ENCODE measurements at places on chromosomes 11 and 22.

GRCh38 chr22:26681395-26681821, 24.0 kb downstream of the MIAT start:
- no peak for DNase-seq

DNA sequence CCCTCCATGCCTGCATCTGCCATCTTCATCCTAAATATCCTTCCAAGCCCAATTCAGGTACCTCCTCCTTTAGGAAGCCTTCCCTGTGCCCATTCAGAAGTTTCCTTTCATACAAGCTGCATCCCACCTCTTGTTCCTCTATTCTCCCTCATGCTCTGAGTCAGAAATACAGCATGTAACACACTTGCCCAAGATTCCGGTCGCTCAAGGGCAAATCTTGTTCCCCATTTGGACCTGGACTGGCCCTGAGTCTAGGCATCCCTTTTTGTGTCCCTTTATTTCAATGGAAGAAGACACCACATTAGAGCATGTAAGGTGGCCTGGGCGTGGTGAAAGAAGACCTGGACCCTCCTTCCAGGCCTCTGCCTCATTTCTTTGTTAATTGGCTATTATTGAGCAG, 38.5 kb downstream of the RTL6 start:
- DNase-seq = no peak

GRCh38 chr11:27120211-27120610, 79.6 kb downstream of the BBOX1 start:
- DNase-seq = no peak

- DNase-seq = no peak
Measured at GRCh38 chr11:82529936-82530335, 203.7 kb downstream of the FAM181B start.

GRCh38 chr22:49052023-49052538, 775.6 kb downstream of the BRD1 start:
- DNase-seq = no peak

DNA sequence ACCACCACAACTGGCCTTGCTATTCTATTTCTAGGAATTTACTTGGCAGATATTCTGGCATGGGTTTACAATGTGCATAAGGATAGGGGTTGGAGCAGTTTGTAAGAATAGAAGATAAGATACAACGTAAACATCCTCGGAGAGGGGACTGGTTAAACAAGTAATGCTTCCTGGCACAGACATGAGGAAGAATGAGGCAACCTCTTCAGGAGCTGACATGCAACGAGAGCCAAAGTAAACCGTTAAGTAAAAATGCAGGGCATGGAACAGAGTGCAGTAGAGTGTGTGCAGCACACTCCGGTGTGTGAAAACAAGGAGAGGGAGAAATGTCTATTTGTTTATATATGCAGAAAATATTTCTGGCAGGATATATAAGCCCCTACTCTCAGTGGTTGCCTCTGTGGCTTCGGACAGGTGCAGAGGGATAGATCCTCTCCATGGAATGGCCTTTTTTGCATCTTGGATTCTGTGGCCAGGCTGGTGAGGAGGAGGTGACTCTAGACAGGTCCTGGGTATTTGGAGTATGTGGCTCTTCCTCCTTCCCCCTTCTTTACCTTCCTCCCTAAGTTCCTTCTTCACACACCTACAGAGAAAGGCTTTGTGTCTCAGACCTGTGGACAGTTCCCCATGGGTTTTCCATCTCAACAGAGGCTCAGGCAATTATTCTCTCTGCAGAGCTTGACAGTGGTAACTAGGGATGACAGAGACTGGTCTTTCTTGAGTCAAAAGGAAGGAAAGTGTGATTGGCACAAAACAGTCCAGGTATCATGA, 2.5 kb downstream of the RAB36 start:
- no peak for DNase-seq

- no peak for DNase-seq
Measured at GRCh38 chr11:15104166-15104565, 10.6 kb upstream of the INSC start.

DNA sequence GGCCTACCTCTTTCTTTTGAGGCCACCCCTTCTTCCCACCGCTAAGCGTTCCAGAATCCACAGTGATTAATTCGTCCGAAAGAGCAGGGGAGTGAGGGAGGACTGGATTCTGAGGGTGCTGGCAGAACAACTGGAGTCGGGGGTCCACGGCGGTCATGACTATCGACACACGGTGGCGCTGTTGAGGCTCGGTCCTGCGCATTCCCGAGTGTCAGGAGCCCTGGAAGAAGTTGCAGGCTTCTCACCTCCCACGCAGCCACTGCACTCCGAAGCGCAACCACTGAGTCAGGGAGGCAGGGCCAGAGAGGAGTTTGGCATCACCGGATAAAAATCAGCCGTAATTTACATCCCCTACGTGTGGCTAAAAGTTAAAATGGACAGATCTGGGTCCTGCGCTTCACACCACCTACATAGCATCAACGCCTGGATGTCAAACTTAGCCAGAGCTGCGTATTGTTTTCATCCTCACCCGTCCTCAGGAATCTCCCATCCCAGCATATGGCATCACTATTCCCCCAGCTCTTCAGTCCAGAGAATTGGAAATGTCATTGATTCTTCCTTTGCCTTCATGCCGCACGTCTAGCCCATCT, 10.7 kb upstream of the CTSF start:
- DNase-seq = no peak

GRCh38 chr11:33463059-33463458, 205.9 kb downstream of the HIPK3 start:
- no peak for DNase-seq

- no peak for DNase-seq
Measured at GRCh38 chr22:47111626-47112581, 349.5 kb downstream of the TBC1D22A start.

GRCh38 chr11:39205236-39205995, 2254.0 kb downstream of the LRRC4C start:
- no peak for DNase-seq

GRCh38 chr11:117960406-117960805, 25.8 kb upstream of the IL10RA start:
- DNase-seq = no peak

GRCh38 chr11:31141789-31142188, 227.8 kb downstream of the DCDC1 start:
- no peak for DNase-seq

- DNase-seq = no peak
Measured at GRCh38 chr11:6620636-6621035, 1.4 kb upstream of the TPP1 start.

- no peak for DNase-seq
Measured at GRCh38 chr11:69131121-69131566, 24.6 kb upstream of the SMIM38 start.

DNA sequence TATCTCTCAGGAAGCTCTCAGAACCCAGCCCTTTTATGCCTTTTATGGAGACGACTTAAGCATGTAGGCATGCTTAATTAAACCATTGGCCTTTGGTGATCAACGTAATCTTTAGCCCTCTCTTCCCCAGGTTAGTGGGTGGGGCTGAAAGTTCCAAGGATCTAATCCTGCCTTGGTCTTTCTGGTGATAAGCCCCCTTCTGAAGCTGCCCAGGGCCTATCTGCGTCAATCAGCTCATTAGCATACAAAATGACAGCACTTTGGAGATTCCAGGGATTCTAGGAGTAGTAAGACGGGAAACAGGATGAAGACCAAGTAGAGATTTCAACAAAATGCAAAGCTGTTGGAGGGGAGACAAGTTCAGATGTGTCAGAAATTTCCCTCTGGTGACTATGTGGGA, 3.1 kb downstream of the FAM118A start:
- DNase-seq = no peak

- DNase-seq = no peak
Measured at GRCh38 chr11:77038825-77039326, 4.7 kb downstream of the B3GNT6 start.

DNA sequence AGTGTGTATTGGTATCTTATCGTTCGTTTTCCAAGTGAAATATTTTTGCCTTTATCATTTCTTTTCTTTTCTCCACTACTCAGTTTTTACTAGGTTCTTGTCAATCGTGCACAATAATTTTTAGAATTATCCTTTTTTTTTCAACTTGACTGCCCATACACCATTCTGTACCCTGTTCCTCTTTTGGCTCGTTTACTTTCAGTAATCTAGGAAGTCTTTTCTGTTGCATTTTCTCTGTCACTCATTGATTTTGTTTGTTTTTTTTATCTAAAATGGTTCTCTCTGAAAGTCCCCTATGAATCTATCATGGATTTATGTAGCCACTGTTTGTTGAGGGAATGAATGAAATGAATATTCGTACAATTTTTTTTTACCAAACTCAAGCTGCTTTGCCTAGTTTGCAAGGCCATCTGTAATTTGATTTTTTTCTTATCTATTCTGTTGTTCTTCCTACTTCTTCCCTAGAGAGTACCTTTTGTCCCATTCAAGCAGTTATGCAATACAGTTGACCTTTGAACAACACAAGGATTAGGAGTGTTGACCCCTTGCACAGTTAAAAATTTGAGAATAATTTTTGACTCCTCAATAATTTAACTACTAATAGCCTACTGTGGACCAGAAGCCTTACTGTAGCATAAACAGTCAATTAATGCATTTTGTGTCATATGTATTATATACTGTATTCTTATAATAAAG, 166.3 kb downstream of the TMEM135 start:
- DNase-seq = no peak

DNA sequence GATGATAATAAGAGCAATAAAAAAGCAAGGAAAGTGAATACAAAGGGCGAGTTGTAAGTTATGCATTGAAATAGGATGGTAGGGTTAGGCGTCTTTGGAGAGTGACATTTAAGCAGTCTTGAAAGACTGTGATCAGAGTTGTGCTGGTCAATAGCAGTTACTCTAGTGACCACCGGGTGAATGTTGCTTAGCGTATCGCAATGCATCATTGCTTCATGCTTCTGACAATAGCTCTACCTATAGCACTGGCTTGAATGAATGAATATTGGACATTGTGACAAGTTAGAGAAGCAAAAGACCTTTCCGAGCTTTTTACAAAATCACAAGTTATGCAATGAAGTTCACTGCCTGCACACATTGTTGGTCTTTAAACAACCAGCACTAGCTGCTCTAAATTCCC, 7.7 kb upstream of the OR8B12 start:
- no peak for DNase-seq

- no peak for DNase-seq
Measured at GRCh38 chr22:22940961-22941605, 53.5 kb downstream of the IGLL5 start.

GRCh38 chr22:41781507-41781906, 19.0 kb upstream of the CCDC134 start:
- no peak for DNase-seq

GRCh38 chr22:46828323-46828900, 66.0 kb downstream of the TBC1D22A start:
- DNase-seq = no peak

DNA sequence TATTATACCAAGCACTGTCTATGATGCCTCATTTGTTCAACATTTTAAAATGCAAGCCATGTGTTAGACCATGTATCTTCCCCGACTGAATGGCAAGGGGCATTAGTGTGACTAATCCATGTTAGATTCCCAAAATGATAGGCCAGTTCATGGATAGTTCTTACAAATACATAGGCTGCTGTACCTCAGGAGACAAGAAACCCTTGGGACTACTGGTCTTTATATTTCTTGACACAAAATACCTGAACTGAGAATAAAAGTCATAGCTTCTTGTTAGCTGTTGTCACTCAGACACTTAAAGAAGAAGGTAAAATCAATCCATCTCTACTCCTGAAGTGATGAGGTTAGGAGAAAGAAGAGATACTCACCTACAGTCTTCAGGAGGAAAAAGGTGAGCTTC, at the start of gene OR8D4:
Gene OR8D4, plus strand, starts transcription at position 301 of the 400 bp plus-strand sequence. CDS start 4,265 bp downstream, outside the sequence.
- no peak for DNase-seq

GRCh38 chr11:41400819-41401382, 58.6 kb downstream of the LRRC4C start:
- peak; percentile 57 for DNase-seq

DNA sequence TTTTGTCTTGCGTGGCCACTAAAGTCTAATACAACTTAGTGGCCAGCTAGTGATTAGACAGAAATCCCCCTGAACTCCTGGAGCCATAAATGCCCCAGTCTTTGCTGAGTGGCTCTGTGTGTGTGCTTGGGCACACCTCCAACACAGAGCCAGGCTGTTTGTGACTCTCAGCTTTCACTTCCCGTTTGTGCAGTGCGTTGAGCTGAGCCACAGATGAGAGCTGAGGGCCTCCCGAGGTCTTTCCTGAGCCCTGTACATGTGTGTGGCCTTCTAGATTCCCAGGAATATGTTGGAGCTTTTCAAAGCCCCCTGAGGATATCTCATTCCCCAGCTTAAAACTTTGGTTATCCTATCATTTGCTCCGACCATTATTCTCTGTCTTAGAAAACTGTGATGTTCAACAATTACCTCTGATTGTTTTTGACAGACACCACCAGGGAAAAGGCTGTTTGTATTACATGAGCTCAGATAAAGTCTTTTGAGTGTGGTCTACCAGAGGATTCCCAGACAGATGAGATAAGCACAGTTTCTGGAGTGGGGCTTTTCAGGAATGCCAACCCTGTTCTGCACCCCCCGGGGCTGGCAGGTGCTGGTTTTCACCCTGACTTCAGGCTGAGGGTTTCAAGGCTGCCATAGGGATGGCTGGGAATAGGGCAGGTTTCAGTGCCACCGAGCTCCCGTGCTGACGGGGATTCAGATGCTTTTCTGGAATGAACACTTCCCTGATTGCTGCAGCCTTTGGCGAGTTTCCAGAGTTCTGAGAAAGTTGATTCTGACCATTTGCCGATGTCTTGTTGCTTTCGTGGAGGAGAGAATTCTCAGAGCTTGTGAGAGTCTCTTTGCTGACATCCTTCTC, 23.8 kb downstream of the IGHMBP2 start:
- DNase-seq = no peak

GRCh38 chr22:38756711-38757463, 1.1 kb upstream of the SUN2 start:
- no peak for DNase-seq

DNA sequence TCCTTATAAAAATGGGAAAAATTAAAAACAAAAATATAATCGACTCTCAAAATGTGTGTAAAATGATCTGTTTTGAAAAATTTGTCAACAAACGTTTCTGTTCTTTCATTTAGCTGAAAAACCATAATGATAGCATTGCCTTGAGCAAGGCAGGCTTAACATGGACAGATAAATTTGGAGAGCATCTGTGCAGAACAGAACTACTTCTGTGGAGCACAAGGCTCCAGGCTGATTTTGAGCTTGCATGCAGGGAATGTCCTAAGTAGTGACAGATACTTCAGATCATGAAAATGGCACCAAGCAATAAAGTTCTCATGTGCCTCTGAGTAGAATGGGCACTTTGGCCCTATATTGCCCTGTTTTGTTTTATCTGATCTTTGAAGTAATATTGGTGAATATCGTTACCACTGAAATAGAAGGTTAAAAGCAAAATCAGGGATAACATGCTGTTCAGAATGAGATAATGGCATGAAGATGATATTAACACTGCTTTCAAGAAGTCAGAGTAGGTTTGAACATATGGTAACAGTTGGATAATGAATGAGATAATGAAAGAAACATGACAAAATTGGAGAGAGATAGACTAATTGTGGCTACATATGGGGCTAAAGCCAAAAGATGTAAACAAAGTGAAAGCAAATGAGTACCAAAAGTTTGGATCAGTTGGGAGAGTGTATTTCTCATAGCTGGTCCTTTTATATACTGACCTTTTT, 730.5 kb upstream of the CCDC179 start:
- no peak for DNase-seq

- no peak for DNase-seq
Measured at GRCh38 chr22:37275134-37275533, 7.2 kb upstream of the CYTH4 start.

GRCh38 chr22:38890377-38890776, 18.4 kb upstream of the CBX6 start:
- DNase-seq = no peak

- no peak for DNase-seq
Measured at GRCh38 chr22:25979968-25980367, 189.3 kb upstream of the SEZ6L start.
